ENCODE measurements at places on chromosomes 2 and 18. TPM values are rescaled to one million over a fixed set of nuclear protein-coding genes. Genes with fewer than 3 reads are reported as not detected.

- no peaks in the 10 kb centered on the region for H3K27me3 ChIP-seq
- no peaks in the 10 kb centered on the region for H3K4me1 ChIP-seq
- no peak overlapping the region for H3K4me3 ChIP-seq
- H3K27ac ChIP-seq, result no peak overlapping the region
Observed at GRCh38 chr18:52766002-52766545, 426.1 kb downstream of the DCC start.

HOXD12 gene
- total RNA-seq, result not detected

KIF1A gene
- total RNA-seq, result not detected

DNA sequence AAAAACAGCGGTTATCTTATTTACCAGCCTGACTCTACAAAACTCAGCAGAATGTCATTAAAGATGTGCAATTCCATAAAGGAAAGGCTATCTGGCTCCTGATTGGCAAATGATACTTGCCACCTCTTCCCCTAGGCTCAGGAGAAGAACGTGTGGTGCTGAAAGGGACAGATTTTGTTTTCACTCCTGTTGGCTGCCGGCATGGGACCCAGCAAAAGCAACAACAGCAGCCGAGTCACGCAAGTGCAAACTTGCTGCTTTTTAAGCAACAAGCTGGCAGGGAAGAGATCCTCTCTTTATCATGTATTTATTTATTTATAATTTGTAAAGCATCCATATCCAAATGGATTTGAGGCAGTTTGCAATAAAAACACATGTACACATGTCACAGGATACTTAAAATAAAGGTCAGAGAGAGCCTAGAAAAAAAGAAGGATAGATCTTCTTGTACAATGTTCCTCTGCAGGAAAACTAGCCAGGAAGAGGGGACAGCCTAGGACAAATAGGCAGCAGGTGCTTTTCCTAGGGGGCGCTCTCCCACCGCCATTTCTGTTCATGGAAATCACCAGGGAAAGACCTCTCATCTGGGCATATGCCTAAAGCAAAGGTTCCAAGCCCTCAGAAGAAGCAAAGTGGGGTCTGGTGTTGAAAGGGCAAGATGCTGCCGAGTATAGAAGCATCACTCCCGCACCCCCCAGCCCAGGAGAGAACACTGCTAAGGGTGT is 799.3 kb downstream of the BCL11A start:
- no peaks in the 10 kb centered on the region for H3K4me1 ChIP-seq
- no peak overlapping the region for H3K27ac ChIP-seq
- H3K27me3 ChIP-seq, result no peaks in the 10 kb centered on the region
- no peaks in the 10 kb centered on the region for H3K36me3 ChIP-seq
- H3K4me3 ChIP-seq, result no peak overlapping the region
